CD4-positive, alpha-beta T cell treated with Interleukin-2 at 100 ng/mL for 4 hours (primary cell): ENCODE measurements at places on chromosomes 2 and 18.

- no peak for DNase-seq
Observed at GRCh38 chr2:17901246-17901645, 22.8 kb downstream of the KCNS3 start.

- no peak for DNase-seq
Observed at GRCh38 chr2:121281694-121282093, 3.3 kb downstream of the TFCP2L1 start.

DNA sequence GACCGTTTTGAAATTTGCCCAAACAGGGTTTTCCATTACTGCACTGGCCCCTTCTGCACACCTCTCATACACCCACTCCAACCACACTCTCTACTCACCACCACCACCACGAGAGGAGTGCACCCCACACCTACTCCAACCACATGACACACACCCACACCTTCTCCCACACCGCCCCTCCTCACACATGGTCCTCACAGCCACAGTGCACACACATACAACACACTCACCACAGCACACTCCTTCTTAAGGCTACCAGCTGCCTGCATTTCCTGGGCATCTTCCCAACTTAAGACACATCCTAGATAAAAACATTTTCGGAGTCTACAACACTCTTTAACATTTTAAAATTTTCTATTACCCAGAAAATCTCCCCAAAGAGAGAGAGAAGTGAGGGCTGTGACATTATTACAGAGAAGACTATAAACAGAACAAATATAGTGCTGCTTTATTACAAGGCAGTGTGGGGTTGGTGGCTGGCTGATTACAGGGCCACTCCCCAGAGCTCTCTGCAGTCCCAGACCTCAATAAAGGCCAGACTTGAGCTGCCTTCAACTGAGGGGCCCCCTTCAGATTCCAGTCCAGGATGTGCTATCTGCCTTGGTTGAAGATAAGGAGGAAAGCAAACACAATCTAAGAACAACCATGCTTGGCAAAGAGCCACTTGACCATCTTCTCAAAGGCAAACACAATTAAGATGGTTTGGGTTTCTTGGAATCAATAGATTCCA is 36.1 kb downstream of the NHEJ1 start:
- DNase-seq = peak; percentile 18

- DNase-seq = no peak
Observed at GRCh38 chr2:35099342-35099741, 1256.2 kb upstream of the CRIM1 start.

DNA sequence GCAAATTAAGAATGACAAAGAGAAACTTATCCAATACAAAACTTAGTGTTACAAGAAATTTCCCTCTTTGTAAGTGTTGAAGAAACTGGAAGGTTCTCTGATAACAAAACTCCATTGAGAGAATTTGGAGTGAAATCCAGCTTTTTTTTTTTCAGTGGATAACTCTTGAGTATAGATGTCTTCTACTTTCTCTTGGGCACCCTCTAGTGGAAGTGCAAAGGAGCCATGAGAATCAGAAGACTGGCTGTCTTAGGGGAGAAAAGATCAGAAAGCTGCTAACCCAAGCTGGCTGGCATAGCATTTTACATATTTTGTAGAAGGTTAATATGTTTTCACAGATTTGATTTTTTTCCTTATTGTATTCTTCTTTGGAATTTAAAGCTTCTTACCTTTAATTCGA is 138.8 kb upstream of the SATB2 start:
- DNase-seq = no peak

GRCh38 chr2:201854841-201855240 is 48.5 kb downstream of the CDK15 start:
- no peak for DNase-seq

GRCh38 chr2:6960659-6961058 is 43.4 kb downstream of the RNF144A start:
- DNase-seq = no peak

DNA sequence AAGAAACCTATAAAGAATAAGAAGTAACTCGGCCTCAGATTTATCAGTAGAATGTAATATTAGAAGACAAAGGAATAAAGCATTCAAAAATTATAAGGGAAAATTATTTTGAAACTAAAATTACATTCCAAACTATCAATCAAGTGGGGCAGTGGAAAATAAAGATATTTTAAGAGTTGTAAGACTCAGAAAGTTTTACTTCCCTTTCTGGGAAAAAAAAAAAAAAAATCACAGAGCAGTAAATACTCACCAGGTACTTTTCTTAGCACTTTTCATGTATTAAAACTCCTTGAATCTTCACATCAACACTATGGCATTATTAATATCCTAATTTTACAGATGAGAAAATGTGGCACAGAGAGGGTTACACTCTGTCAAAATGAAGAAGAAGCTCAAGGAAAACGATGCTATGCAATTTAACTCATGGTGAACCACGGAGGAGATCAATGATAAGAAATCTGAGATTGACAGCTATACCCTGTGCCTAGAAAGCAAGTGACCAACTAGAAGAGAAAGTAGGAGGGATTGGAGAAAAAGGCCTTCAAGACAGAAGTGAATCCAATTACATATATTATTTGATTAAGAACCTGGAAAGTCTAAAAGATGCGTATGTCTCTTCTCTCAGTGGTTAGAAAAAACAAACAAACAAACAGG is 238.9 kb upstream of the ID2 start:
- DNase-seq = no peak

- DNase-seq = no peak
Observed at GRCh38 chr2:24616616-24617015, 125.6 kb downstream of the NCOA1 start.

GRCh38 chr2:178449700-178450523 is 1.1 kb downstream of the PRKRA start:
- peak; percentile 66 for DNase-seq

GRCh38 chr2:10032746-10033105 is 10.6 kb upstream of the KLF11 start:
- DNase-seq = no peak

- no peak for DNase-seq
Observed at GRCh38 chr2:229783108-229783721, 68.9 kb upstream of the DNER start.

DNA sequence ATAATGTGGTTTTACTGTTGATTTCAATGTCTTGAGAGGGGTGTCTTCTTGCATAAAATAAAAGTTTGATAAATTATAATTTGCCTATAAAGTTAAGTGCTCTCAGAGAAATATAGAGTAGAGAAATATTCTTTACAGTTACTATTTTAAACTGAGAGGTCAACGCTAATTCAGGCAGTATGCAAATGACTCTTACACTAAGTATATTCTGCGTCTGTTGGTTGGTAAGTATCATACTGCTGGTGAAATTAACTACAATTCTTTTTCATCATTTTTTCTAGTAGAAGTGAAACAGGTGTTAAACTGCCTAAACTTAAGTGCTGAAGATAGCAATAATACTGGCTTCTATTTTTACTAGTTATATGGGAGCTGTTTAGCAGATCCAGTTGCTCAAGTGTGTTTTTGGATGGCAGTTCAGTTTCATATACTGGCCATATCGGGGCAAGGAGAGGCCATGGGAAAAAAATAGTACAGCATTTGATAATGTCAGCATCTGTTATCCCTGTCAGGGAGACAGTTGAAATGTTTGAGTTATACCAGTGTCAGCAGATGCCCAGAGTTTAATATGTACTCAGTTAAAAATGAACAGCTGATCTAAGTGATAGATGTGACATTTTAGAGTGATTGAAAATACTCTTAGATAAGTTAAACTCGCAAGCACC is 86.2 kb downstream of the MIB1 start:
- DNase-seq = no peak

DNA sequence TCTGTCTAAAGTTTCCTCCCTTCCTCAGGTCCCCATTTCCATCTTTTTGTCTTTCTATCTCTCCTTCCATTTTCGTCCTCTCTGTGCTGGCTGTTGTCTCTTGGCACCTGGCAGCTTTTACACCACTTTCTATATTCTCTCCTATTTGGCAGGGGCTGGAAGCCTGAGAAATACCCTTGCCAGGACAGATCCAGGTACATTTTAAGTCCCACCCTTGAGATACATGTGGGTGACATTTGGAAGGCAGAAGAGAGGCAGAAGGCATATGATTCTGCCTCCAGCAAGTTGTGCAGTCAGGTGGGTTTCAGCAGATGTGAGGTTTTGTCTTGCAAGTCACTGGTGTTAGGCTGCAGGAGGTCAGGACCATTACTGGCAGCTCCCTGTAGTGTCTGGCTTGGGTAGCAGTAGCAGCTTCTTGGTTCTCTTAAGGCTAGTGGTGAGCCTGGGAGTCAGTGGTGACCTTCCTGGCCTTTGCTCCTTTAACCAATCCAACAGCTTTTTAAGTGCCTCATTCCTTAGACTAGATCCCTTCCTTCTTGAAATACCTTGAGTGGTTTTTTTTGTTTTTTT is 90.1 kb downstream of the CAPN13 start:
- no peak for DNase-seq

GRCh38 chr2:228039752-228040534 is 141.5 kb downstream of the SPHKAP start:
- no peak for DNase-seq

GRCh38 chr2:23603156-23603555 is 218.2 kb downstream of the KLHL29 start:
- no peak for DNase-seq

- no peak for DNase-seq
Observed at GRCh38 chr2:223594831-223595230, 7.3 kb downstream of the SCG2 start.

DNA sequence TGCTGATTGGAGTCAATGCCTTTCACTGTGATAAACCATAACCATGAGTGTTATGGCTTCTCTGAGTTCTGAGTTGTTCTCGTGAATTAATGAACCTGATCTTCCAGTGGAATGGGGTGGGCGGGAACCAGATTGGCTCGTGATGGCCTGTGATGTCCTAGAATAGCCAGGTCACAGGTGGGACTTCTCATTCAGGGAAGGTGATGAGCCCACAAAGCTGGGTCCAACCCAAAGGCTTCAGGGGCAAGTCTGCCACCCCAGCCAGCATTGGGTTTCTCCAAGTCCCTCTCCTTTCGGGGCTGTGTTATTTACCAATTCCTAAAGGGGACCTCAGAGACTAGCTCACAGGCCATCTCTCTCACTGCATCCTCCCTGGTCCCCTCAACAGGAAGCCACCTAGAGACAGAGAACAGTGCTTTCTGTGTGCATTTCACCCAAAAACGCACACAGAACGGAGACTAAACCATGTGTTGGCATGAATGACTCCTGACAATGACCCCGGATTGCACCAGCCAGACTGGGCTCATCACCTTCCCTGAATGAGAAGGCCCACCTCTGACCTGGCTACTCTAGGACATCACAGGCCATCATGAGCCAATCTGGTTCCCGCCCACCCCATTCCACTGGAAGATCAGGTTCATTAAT is 85.5 kb downstream of the MALT1 start:
- no peak for DNase-seq

DNA sequence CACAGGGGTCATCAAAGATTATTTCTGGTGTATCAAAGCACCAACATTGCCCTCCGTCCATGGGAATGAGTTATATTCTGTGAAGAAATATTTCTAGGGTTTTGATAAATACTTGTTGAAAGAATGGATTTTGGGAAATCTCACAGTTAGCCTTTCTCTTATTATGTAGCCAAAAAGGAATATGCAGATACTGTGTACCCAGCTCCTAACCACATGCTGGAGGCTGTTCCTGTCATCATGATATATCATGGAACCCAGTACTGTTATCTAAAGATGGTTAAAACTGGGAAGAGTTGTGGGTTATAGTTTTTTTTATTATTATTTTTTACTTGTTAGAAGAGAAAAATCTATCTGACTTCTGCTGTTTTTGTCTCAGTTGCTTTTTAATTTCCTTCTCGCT is 82.8 kb downstream of the POLE4 start:
- DNase-seq = no peak

DNA sequence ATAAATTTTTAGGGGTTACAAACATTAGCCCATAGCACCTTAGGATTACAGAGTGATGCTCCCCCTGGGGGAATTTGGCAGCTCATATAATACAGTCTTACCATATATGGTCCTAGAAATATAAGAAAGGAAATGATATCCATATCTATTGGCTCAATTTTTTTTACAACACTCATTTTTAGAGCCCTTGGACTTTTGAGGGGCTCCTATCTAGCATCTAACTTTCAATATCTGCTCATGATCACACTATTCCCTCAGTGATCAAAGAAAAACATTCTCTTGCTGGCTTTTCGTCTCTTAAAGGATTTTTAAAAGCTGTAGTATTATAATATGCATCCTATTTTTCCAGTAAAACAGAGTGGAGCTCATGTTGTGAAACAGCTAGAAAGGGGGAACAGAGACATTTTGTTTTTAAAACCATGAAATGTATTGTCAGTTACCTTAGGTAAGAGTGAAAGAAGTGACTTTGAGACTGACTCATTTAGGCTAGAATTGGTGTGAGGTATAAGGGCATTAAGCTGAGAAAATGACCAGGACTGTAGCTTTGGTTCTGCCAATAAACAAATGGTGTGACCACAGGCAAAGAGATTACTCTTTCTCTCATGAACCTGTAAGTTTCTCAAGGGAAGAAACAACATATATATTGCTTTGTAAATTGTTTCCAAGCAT is 65.8 kb downstream of the ALPK2 start:
- DNase-seq = no peak

- DNase-seq = peak; percentile 65
Observed at GRCh38 chr18:77132369-77133050, at the start of gene MBP. MBP (minus strand) TSS chr18:77132783; CDS start chr18:77105261, 27,522 bp downstream.

GRCh38 chr2:73054980-73055379 is 16.5 kb downstream of the SFXN5 start:
- DNase-seq = no peak
